Chondrocyte (in vitro differentiated cells): ENCODE measurements at places on chromosomes 16 and 17. TPM values are rescaled to one million over a fixed set of nuclear protein-coding genes. Genes with fewer than 3 reads are reported as not detected.

DNA sequence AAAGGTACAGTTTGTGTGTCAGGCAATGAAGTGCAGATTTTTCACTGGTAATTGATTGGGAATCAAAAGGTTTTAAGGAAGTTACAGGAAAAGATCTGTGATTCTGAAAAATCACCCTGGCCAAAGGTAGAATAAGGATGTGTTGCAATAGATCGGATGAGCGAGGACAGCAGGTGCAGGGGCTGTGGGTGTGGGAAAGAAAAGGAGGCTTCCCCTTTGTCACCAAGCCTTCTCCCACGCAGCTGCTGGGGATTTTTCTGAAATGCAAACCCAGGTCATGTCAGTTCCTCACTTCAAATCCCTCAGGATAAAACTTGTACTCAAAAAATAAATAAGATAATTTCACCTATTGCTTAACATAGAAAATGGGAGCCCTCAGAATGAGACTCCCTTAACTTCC lies 47.9 kb upstream of the ARHGAP17 start:
- H3K36me3 ChIP-seq = no peaks in the 10 kb centered on the region
- H3K4me3 ChIP-seq = no peak overlapping the region
- H3K27ac ChIP-seq = no peak overlapping the region
- no peak for DNase-seq

DNA sequence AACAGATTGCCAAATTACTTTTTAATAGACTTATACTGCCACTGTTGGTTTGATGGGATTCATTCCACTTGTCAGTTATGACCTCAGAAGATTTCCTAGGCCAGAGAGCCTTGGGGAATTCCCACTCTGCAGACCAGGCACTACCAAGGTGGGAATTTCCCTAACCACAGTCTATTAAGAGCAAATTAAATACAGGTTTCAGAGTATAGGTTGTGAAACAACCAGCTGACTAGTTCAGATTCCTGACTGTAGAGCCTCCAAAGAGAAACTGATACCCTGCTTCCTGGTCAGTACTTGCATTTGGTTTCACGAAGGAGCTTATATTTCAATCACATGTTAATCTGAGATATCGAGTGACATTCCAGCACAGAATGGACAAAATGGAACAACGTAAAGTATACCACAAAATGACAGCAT lies 186.5 kb downstream of the STX8 start:
- DNase-seq = no peak
- H3K27me3 ChIP-seq = no peaks in the 10 kb centered on the region
- H3K36me3 ChIP-seq = peaks cover 18% of the 10 kb centered on the region

- H3K4me3 ChIP-seq = peak within 1 kb of the TSS; percentile 66
- peaks cover 2% of the 10 kb centered on the region for H3K36me3 ChIP-seq
- peaks cover 9% of the 10 kb centered on the region for H3K4me1 ChIP-seq
- peaks cover 72% of the 10 kb centered on the region for H3K27me3 ChIP-seq
Measured at GRCh38 chr17:55264645-55265298, at the start of gene HLF. TSS of gene HLF (plus strand) at chr17:55264960. CDS start at chr17:55265485, 525 bp downstream.

- no peak for DNase-seq
- no peak overlapping the region for H3K27ac ChIP-seq
- H3K4me1 ChIP-seq = no peaks in the 10 kb centered on the region
- peaks cover 11% of the 10 kb centered on the region for H3K36me3 ChIP-seq
- no peak overlapping the region for H3K4me3 ChIP-seq
Measured at GRCh38 chr16:68915589-68915988, 72.3 kb downstream of the TANGO6 start.

DNA sequence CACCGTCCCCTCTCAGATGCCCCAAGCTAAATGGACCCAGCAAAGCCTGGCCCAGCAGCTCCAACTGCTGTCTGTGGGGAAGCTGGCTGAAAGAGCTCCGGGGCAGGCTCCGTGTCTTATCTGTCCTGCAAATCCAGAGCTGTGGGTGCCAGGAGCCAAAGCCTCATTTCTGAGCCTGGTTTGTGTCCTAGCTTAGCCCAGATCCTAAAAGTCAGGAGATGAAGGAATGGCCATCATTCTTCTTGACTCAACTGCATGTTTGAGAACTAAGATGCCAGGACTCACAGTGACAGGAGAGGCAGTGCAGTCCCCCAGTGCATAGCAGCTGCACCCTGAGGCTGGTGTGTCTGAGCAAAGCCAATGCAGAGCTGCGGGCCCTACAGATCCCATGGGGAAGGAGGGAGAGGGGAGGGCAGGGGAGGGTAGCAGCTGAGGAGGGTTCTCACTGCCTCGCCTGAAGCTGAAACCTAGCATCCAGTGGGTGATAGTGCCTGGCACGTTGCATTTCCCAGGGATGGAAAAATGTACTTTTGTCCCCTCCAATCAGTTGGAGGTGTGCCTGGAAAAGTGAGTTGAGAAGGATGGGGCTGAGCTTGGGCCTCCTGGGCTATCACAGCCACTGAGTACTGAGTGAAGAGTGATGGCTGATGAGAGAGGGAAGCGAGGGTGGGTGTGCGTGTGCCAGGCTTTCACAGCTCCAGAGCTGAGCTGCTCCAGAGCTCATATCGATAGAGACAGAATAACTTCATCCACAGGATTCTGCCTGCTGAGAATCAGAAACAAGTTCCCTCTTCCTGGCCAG lies 24.5 kb upstream of the CD300E start:
- no peak for DNase-seq
- no peaks in the 10 kb centered on the region for H3K4me1 ChIP-seq
- no peaks in the 10 kb centered on the region for H3K36me3 ChIP-seq
- H3K27ac ChIP-seq = no peak overlapping the region
- peaks cover 68% of the 10 kb centered on the region for H3K27me3 ChIP-seq
- H3K4me3 ChIP-seq = no peak overlapping the region

GRCh38 chr17:81509207-81509971 lies 3.2 kb downstream of the ACTG1 start:
- peaks cover 38% of the 10 kb centered on the region for H3K36me3 ChIP-seq
- H3K4me1 ChIP-seq = peaks cover 13% of the 10 kb centered on the region
- peak overlapping the region; percentile 96 for H3K4me3 ChIP-seq
- peak overlapping the region; percentile 86 for H3K27ac ChIP-seq
- H3K27me3 ChIP-seq = no peaks in the 10 kb centered on the region

GRCh38 chr17:35214631-35215273 lies 20.6 kb upstream of the SLC35G3 start:
- H3K36me3 ChIP-seq = no peaks in the 10 kb centered on the region
- H3K27ac ChIP-seq = no peak overlapping the region
- DNase-seq = no peak
- H3K4me3 ChIP-seq = no peak overlapping the region
- no peaks in the 10 kb centered on the region for H3K4me1 ChIP-seq
- H3K27me3 ChIP-seq = peaks cover 27% of the 10 kb centered on the region

TBX21 gene
- total RNA-seq = not detected in 3 replicates

WSCD1 gene
- total RNA-seq = 3.5 to 4.4 TPM (median 4.2 TPM) in 3 replicates

TNFRSF13B gene
- total RNA-seq = not detected in 3 replicates

NTN1 gene
- total RNA-seq = 3.3 to 4.3 TPM (median 4.0 TPM) in 3 replicates
